Pulmonary artery endothelial cell (primary cell): ENCODE measurements at places on chromosomes 3 and 15. TPM values are rescaled to one million over a fixed set of nuclear protein-coding genes. Genes with fewer than 3 reads are reported as not detected.
A peak's percentile ranks its signal among the peaks of the same experiment; 100 is the strongest.

The CPNE4 gene
- total RNA-seq = not detected in 2 replicates

The FBXO40 gene
- under 0.01 TPM in 1 of 2 replicates, not detected in the other for total RNA-seq

GRCh38 chr15:39128746-39129145 lies 452.1 kb upstream of the THBS1 start:
- no peak for DNase-seq

The TIGIT gene
- total RNA-seq = not detected in 2 replicates

The TRPC1 gene
- total RNA-seq = 14.5 and 15.0 TPM in 2 replicates

The SCAANT1 gene
- total RNA-seq = not detected in 2 replicates

DNA sequence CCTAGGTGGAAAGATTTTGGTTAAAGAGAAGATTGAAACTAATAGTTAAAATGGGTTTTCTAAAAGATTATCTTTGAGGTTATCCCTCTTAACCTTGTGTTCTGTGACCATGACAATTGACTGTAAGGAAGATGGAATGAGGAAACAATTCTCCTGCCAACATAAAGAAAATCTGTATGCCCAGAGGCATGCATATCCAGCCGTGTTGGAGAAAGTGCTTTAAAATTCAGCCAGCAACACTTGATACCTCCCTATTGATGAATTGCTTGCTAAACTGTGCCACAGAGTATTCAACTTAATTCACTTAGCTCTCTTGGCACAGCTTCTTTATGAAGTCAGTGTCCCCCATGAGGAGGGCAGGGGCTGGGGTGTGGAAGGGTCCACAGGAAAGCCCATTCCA lies 203.5 kb downstream of the UBE2E2 start:
- DNase-seq = no peak

The CDCP1 gene
- total RNA-seq = 3.7 and 6.6 TPM in 2 replicates

- DNase-seq = no peak
These were observed 551 bp downstream of the PML start for GRCh38 chr15:73994912-73995622.

The HESX1 gene
- 0.14 and 0.40 TPM in 2 replicates for total RNA-seq

The CACNA2D3 gene
- not detected in 2 replicates for total RNA-seq

The CHAC1 gene
- total RNA-seq = 2.9 and 4.7 TPM in 2 replicates

DNA sequence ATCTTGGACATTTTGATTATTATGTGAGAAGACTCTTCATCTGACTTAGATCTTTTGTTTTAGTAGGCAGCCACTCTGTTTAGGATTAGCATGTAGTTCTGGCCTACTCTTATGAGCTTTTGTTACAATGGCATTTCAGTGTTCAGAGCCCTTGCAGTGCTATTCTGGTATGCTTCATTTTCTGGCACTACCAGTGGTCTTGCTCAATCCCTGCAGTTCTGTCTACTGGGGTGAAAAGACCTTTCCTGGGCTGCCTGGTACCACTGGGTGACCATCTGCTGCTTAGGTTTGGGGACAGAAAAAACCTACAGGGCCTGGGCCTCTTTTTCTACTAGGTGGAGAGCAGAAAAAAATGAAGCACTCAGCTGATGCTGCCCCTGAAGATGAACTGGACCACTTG lies 42.5 kb downstream of the IL16 start:
- no peak for DNase-seq

The ZPLD1 gene
- total RNA-seq = 0.04 and 0.07 TPM in 2 replicates

The P2RY12 gene
- total RNA-seq = not detected in 2 replicates

- DNase-seq = no peak
These were observed 19.7 kb downstream of the SPATA12 start for GRCh38 chr3:57080171-57080570.

GRCh38 chr3:47909607-47910006 lies 106.6 kb downstream of the MAP4 start:
- DNase-seq = no peak

GRCh38 chr3:22971497-22971896 lies 231.6 kb upstream of the UBE2E2 start:
- DNase-seq = no peak

DNA sequence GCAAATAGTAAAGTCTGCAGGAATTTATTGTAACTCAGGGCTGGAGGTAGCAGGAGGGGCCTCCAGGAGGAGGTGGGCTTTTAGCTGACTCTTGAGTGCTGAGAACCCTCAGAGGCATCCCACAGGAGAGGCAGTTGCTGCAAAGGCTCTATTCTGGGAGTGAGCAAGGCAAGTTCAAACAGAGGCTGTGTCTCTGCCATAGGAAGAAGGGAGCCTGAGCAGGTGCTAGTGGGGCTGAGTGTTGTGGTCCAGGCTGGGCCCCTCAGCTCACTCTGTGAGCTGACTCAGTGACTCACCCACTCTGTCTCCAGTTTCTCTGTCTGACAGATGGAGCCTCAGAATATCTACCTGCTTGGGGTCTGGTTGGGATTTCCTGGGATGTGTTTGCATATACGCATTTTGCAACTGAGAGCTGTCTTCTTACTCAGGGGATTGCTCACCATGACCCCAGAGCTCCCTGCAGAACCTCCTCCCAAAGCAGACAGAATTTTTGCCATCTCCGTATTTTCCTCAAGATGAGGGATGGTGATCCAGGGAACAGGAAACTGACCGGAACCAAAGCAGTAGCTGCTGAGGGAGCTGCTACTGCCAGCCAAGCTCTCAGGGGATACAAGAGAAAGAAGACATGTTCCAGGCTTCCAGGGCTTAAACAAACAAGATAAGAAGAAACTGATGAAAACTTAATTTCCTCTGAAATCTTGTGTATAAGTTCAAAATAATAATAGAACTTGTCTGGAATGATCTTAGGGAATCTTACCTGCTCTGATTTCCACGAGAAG lies 13.6 kb upstream of the NOX5 start:
- no peak for DNase-seq

- no peak for DNase-seq
These were observed 15.3 kb upstream of the ROPN1 start for GRCh38 chr3:124007186-124007585.

DNA sequence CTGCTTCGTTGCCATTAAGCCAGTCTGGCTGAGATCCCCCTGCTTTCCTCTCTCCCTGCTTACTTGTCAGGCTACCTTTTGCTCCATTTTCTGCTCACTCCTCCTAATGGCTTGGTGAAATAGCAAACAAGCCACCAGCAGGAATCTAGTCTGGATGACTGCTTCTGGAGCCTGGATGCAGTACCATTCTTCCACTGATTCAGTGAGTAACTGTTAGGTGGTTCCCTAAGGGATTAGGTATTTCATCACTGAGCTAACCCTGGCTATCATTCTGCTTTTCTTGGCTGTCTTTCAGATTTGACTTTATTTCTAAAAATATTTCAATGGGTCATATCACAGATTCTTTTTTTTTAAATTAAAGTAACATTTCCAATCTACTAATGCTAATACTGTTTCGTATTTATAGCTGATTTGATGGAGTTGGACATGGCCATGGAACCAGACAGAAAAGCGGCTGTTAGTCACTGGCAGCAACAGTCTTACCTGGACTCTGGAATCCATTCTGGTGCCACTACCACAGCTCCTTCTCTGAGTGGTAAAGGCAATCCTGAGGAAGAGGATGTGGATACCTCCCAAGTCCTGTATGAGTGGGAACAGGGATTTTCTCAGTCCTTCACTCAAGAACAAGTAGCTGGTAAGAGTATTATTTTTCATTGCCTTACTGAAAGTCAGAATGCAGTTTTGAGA lies 25.0 kb downstream of the CTNNB1 start:
- no peak for DNase-seq

The LRRC31 gene
- not detected in 2 replicates for total RNA-seq

- no peak for DNase-seq
These were observed 66.3 kb upstream of the SLCO3A1 start for GRCh38 chr15:91787198-91787597.

- no peak for DNase-seq
These were observed 47.8 kb upstream of the SLC24A5 start for GRCh38 chr15:48072941-48073340.

- no peak for DNase-seq
These were observed 406.4 kb upstream of the PROK2 start for GRCh38 chr3:72191209-72191960.

DNA sequence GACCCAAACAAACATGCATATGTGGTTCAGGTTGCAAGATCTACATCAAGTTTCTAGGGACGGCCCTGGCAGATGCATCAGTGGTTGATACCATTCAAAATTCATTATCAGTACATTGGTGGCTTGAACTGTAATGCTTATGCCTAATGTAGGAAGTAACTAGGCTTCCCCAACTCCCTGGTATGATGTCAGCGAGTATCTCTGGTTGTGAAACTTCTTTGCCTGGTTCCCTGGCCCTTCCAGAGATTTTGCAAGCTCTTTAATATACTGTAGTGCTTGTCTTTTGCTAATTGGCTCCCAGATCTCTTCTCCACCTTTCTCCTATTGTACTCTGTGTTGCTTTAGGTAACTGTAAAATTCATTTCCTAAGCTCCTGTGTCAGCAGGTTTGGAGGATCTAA lies 114.8 kb upstream of the RARB start:
- DNase-seq = no peak

The CHRM5 gene
- total RNA-seq = not detected in 2 replicates

The ZBED2 gene
- total RNA-seq = not detected in 2 replicates

DNA sequence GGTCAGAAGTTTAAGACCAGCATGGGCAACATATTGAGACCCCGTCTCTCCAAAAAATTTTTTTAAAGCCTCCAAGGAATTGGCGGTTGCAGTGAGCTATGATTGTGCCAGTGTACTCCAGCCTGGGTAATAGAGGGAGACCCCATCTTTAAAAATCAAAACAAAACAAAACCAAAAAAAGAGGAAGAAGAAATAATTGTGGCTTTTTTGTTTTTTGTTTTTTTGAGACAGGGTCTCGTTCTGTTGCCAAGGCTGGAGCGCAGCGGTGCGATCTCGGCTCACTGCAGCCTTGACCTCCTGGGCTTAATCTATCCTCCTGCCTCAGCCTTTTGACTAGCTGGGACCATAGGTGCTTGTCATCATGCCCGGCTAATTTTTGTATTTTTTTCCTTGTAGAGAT lies 4.5 kb upstream of the SLC30A4 start:
- no peak for DNase-seq

DNA sequence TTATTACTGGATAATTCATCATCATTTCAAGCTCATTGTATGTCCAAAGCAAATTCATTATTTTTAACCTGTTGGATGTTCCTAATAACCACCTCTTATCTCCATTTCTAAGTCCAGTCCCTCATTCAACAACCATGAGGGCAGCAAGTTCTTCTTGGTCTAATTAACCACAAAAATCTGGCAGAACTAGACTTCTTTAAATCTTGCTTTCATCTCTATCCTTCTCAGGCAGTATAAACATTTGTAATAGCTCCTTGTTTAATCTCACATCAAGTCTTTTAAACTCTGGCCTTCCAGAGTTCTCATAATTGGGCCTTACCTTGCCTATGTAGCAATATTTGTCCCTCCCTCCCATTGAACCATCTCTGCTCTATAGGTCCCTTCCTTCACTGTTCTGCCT lies 17.0 kb upstream of the GHSR start:
- no peak for DNase-seq

The LRCH3 gene
- total RNA-seq = 44.0 and 46.2 TPM in 2 replicates

DNA sequence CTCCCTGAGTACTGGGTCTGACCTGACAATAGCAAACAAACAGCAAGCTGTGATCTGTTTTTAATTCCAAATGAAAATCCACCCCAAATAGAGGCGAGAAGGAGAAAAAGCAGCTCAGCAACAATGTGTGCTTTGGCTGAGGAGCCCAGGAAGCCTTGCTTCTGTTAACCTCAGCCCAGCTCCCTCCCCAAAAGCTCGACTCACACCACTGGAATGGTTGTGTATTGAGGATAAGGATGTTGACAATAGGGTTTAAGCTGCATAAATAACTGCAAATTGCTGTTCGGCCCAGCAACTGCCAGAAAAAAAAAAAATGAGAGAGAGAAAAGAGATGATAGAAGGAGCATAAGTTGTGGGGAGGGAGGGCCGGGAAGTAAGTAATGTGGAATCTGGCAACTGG lies 104.0 kb upstream of the TBC1D5 start:
- DNase-seq = no peak

DNA sequence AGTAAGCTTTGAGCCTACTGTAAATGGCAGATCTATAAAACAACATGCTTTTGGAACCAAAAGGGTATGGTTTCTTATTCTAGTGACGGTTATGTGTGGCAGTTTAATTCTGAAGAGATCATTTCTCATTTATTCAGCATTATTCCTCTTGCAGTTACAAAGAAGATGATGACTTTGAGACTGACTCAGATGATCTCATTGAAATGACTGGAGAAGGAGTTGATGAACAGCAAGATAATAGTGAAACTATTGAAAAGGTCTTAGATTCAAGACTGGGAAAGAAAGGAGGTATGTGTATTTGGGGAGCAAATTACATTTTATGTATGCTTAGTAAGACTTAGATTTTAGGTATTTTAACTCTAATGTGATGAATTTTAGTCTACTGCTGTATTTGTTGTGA lies 41.5 kb downstream of the CHD2 start:
- DNase-seq = no peak

DNA sequence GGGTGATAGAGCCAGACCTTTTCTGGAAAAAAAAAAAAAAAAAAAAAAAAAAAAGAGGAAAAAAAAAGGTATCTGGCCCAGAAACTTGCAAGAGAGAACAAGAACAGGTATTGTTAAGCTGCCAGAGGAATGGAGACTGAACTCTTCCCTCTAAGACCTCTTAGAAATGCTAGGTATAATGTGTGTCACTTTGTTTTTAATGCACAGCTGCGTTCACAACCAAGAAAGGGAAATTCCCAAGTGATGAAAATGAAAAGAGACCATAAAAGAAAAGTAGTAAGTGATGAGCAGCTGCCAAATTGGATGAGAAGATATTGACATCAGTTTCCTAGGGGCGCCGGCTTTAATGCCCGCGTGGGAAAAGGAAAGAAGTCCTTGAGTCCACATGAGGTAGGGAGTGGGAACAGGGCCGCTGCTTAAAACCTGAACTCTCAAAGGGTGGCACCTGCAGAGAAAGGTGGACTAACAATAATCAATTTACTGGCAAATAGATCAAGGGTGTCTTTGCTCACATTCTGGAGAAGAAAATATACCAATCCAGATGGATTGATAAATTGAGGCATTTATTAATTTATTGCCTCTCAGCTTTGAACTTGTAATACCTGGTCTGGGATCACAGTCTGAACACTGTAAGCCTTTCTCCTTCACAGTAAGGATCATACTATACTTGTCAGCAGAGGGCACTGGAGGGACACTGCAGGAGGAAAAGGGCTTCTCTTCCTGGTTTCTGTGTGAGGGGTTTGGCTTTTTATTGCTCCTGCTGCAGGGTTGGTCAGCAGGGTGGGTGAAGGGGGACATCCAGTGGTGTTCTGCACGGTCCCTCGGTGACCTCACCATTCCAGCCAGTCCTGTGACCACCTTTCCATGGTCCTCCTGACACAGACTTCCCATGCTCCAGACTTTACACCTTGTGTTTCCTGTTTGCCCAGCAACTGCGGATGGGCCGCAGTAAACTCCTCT lies 131.6 kb downstream of the AQP9 start:
- peak; percentile 10 for DNase-seq

DNA sequence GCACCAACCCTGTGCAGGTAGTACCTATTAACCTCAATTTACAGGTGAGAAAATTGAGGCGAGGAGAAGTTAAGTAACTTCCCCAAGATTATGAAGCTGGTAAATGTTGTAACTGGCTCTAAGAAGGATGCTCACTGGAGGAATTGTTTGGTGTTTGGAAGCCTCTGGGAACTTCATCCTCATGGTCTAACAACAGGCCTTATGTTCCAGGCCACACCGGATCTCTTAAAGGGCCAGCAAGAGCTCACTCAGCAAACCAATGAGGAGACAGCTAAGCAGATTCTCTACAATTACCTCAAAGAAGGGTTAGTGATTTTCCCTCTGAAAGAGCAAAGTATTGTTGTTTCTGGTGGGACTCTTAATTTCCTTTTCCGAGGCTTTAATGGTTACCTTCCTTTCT lies 63.9 kb downstream of the CGNL1 start:
- no peak for DNase-seq

- no peak for DNase-seq
These were observed 149.2 kb upstream of the SLCO3A1 start for GRCh38 chr15:91704343-91704742.

- no peak for DNase-seq
These were observed 101.1 kb downstream of the ADCY5 start for GRCh38 chr3:123347691-123348264.
